Hair follicular keratinocyte (primary cell): ENCODE measurements at places on chromosomes 3 and 15. TPM values are rescaled to one million over a fixed set of nuclear protein-coding genes. Genes with fewer than 3 reads are reported as not detected.

RASL12 gene
- 1.1 TPM in 1 of 2 replicates, not detected in the other for total RNA-seq

SHC4 gene
- 0.04 and 0.31 TPM in 2 replicates for total RNA-seq

MORC1 gene
- not detected in 2 replicates for total RNA-seq

KPNA4 gene
- total RNA-seq = 22.0 and 23.5 TPM in 2 replicates

ENTPD3 gene
- 6.3 and 12.2 TPM in 2 replicates for total RNA-seq
